GM04503 (cell line): ENCODE measurements at places on chromosomes 16 and 17.

- no peak for DNase-seq
Measured at GRCh38 chr17:18253187-18253884, 5.2 kb downstream of the FLII start.

DNA sequence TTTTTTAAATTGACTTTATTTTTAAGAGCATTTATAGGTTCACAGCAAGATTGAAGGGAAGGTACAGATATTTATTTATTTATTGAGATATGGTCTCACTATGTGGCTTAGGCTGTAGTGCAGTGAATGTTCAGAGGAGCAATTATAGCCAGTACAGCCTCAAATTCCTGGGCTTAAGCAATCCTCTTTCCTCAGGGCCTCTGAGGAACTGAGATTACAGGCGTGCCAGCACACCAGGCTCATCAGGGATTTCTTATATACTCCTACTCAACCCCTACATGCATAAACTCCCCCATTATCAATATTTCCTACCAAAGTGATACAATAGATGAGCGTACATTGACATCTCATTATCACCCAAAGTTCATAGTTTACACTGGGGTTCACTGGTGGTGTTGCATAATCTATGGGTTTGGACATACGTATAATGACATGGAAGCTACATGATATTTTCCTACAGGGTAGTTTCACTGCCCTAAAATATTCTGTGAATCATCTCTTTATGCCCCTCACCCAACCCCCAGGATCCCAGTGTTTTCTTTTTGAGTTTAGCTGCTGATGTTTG lies 33.5 kb downstream of the HS3ST3B1 start:
- no peak for DNase-seq

GRCh38 chr16:67470359-67470758 lies 10.6 kb downstream of the ATP6V0D1 start:
- DNase-seq, result no peak

GRCh38 chr17:67833946-67834631 lies 8.8 kb downstream of the BPTF start:
- no peak for DNase-seq

GRCh38 chr17:81885454-81885853 lies 5.9 kb downstream of the ALYREF start:
- no peak for DNase-seq

DNA sequence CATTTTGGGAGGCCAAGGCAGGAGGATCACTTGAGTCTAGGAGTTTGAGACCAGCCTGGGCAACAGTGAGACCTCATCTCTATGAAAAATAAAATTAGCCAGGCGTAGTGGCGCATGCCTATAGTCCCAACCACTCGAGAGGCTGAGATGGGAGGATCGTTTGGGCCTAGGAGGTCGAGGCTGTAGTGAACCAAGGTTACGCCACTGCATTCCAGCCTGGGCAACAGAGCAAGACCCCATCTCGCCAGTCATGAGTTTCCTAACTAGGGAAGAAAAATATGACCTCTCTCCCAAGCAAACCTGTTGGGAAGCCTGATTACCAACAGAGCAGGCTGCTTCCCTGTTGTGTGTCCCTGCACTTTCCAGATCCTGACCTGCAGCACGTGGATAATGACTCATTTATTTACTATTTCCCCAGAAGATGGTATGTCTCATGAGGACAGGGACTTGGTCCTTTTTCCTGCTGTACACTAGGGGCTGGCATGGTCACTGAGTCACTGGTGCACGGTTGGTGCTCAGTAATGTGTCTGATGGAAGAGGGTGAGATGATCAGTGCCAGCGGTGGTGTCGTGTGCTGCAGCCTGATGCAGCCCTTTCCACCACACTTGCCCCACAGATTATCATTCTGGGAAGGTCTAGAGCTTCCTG lies 30.8 kb downstream of the NMT1 start:
- no peak for DNase-seq

DNA sequence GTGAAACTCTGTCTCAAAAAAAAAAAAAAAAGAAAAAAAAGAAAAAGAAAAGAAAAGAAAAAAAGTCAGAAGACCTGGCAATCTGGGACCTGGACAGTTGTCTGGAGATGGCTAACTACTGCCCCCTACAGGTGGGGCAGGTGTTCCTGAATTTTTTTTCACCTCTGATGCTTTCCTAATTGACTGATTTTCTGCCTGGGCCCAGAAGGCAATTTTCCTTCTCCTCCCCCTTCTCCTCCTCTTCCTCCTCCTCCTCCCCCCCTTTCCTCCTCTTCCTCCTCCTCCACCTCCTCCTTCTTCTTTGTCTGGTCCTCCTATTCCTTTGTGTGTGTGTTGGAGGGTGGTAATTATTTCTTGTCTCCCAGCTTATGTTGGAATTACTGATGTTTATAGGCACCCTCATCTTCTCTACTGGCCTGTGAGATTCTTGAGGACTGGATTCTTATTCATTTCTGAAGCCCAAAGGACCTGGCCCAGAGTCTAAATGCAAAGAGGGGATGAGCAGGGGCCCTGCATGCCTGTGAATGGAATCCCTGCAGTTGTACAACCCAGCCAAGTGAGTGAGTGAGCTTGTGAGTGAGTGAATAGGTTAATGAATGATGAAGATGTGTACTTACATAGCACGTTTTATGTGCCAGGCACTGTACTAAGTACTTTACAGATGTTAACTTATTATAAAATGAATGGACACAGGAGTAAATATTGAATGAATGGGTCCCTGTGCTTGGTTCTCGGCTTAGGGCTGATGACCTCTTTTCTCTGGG lies 26.9 kb downstream of the IRX5 start:
- no peak for DNase-seq

GRCh38 chr17:31548709-31549108 lies 157.2 kb downstream of the RAB11FIP4 start:
- DNase-seq, result no peak

- no peak for DNase-seq
Measured at GRCh38 chr16:53166099-53166498, 111.3 kb downstream of the CHD9 start.

DNA sequence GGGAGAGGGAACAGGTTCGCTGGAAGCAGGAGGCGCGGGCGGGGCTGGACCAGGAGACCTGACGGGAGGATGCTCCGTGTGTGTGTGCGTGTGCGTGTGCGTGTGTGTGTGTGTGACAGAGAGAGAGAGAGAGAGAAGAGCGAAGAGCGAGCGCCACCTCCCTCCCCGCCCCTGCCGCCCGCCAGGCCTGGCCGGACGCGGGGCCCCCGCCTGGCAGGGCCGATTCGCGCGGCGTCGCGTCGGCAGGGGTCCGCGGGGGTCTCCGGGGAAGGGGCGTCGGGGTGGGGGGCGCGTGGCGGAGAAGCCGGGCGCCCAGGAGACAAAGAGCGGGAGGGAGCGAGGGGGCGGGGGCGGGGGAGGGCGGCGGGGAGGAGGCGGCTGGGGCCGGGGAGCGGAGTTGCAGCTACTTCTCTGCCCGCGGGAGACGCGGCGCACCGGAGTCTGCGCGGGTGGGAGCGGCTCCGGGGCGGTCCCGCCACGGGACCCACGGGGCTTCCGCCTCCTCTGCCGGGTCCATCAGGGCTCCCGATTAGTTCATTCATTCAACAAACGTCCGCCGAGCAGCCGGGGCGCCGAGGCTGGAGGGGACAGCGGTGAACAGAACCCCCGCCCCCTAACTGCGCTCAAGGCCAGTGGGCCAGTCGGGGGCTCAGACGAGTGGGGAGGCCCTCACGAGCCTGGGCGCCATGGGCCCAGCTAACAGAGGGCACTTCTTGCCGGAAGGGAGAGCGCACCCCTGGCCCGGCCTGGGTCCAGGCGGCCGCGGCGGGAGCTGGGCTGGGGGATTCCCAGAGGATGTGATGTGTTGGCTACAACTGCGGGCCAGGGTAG lies at the start of gene SAMD14:
Gene SAMD14 (minus strand): TSS at position 433 of the 831 bp plus-strand sequence. CDS start 5,201 bp downstream, outside the sequence.
- DNase-seq, result no peak

DNA sequence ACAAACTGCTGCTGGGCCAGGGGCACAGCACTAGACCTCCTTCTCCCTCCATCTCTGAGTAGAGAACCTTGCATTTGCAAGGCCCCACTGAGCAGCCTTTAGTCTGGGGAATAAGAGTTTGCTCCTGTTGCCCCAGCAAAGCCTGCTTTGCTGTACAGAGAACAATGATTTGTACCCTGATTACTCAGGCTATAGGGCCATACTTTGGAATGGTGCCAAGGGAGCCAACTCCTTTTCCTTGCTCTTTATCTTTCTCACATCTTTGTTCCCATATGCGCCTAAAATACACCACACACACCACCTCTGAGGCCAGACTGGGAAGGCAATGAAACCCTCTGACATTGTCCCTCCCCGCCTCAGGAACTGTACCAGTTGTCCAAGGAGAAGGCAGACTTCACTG lies 21.2 kb downstream of the LIG3 start:
- no peak for DNase-seq
